AG20443 (cell line): ENCODE measurements at places on chromosomes 1 and 21.

DNA sequence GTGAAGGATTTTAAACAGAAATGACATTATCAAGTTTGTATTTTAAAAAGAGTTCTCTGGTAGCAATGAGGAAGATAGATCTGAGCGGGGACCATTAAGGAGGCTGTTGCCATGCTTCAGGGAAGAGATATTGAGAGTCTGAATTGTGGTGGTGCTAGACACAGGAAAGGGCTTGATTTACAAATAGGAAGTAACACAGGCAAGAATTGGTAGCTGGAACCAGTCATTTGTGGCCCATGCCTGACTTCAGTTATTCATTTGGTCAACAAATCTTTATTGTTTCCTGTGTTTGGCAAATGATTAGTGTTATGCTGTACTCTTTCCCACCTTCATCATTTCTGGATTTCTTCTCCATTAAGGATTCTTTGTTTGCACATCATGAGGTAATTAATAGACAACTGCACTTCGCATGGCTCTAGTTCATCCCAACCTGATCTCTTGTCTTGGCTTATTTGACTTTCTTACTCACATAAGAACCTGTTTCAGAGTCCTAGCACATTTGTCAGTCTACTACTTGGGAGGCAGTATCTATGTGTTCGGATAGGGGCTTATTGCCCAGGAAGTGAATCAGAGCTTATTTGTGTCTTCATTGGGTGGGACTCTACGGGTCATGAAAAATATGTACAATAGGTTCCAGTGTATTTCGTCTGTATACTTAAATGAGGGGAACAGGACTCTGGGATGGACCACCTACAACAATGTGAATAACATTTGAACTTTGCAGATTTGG lies 32.3 kb downstream of the EEIG2 start:
- DNase-seq: no peak

DNA sequence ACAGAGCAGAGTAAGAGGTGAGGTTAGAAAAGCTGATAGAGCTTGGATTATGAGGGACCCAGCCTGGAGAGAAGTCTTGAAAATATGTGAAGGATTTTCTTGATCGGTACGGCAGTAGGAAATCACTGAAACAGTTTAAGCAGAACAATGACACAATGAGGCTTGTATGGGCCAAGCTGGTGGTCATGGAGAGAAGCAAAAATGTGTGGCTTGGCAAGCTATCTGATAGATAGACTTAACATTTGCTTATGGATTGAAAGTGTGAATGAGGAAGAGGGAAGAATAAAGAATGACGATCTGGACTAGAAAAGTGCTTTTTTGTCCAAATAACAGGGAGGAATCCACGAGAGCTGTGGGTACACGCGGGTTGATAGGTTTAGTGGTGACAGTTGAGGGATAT lies 15.4 kb upstream of the XPR1 start:
- peak; percentile 65 for DNase-seq

GRCh38 chr1:54105736-54106269 lies 47.0 kb downstream of the CDCP2 start:
- DNase-seq: no peak

- DNase-seq: peak; percentile 33
Observed at GRCh38 chr1:22141554-22142314, 1.2 kb downstream of the WNT4 start.

GRCh38 chr21:42654913-42655795 lies 1.7 kb downstream of the PDE9A start:
- no peak for DNase-seq

DNA sequence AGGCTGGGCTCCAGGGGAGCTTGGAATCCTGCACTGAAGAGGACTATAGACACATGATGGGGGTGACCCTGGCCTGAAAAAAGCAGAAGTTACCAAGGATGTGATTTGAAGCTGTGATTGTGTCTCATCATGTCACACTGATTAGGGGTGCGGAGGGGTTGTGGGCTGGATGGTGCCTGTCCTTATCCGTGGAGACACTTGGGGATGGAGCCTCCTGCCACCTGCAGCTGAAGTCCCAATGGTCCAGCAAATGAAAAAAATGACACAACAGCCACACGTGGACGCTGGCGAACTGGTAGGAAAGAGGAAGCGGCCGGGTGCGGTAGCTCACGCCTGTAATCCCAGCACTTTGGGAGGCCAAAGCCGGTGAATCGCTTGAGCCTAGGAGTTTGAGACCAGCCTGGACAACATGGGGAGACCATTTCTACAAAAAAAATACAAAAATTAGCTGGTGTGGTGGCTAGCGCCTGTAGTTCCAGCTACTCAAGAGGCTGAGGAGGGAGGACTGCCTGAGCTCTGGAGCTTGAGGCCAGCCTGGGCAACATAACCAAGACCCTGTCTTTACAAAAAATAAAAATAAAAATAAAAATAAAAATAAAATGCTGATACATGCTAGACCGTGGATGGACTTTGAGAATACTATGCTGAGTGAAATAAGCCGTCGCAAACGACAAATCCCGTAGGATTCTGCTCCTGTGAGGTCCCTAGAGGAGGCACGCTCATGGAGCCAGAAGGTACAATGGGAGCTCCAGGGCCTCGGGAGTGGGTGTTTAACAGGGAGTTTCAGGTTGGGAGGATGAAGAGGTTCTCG lies 838 bp upstream of the IBA57 start:
- no peak for DNase-seq

- DNase-seq: no peak
Observed at GRCh38 chr21:42190486-42190863, 28.5 kb upstream of the ABCG1 start.

DNA sequence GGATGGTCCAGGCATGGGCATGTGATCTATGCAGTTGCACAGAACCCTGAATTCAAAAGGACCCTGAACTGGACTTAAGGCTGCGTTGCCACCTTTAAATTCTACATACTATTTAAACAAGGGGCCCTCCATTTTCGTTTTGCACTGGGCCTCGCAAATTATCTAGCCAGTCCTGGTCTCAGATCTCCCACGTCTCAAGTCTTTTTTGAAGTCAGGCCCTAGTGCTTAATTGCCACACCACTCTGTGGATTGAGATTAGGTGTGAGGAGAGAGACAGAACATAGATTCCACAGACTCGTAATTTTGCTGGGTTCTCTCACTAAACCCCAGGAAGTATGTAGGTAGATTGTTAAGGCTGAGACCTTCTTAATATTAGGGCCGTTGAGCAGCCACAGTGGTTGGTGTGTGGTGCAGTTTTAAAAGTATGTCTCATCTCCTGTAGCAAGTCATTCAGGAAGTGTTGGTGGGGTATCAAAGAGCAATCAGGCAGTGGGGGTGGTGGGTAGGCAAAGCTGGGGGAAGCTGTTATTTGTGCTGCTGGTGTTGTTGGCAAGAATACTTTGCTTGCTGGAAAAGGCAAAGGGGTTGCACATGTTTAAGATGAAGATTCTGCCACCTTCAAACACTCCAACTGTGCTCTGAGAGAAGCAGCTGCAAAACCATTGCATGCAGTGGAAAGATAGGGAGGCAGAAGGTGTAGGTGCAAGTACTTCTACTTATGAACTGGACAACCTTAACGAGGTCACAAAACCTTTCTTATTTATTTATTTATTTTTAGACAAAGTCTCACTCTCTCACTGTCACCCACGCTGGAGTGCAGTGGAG lies 11.2 kb downstream of the CD84 start:
- no peak for DNase-seq

DNA sequence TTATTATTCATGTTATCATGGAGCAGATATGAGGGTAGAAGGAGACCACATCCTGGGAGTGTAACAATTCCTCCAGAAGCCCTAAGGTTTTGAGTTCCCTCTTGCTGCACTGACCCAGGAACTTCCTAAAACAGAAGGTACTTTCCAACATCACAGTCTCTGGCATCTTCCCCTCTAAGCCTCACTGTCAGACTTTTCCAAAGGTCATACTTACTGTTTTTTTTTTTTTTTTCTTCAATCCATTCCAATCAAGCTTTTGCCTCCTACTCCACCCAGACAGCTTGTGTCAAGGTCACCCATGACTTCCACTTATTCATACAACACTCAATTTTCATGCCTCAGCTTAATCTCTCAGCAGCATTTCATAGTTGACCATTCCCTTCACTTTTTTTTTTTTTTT lies 18.4 kb upstream of the UQCRHL start:
- DNase-seq: peak; percentile 20
